Adrenal gland (tissue), 19 donors: ENCODE measurements at places on chromosomes 1 and 21. TPM values are rescaled to one million over a fixed set of nuclear protein-coding genes. Genes with fewer than 3 reads are reported as not detected.

DNA sequence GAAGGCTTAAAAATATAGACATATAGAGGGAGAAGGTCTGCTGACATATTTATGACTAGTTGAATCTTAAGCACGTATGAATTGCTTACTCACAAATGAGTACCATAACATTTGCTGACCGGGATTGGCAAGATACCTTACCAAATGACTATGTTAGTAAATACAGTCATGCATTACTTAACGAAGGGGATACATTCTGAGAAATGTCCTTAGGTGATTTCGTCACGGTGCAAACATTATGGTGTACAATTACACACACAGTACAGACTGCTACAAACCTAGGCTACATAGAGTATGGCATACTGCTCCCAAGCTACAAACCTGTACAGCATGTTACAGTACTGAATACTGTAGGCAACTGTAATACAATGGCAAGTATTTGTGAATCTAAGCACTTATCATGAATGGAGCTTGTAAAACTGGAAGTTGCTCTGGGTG is 19.4 kb upstream of the UBE2U start:
- DNase-seq: no peak

GRCh38 chr1:246338098-246338497 is 169.0 kb downstream of the SMYD3 start:
- DNase-seq: no peak

- no peak for DNase-seq
Observed at GRCh38 chr21:42276076-42276475, 39.1 kb downstream of the TFF3 start.

DNA sequence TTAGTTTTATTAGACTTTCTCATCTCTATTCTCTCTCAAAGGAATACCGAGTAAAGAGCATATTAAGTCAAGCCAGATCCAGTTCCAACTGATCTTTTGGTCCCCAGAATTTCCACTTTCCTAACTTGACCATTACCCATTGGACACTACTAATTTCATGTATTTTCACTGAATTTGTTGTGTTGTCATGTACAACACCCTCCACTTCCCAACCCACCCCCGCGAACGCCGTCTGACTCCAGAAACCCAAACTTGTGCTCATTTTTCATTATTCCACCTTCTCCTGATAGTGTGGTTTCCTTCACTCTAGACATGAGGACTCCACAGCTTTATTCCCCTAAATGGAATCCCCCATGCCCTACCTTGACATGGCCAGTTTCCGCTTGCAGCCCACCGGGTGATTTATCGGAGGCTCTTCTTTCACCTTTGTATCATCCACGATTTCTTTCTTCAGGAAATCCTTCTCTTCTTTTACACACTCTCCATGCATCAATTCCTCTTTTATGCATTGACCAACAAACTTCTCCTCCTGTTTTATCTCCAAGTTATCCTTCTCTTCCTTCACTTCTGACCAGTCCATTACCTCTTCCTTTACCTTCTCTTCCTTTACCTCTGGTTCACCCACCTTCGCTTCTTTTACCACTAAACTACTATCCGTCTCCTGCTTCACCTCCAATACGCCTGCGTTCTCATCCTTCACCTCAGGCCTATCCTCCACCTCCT is 805 bp downstream of the ZNHIT6 start:
- no peak for DNase-seq

The KCND3 gene
- 0.39 TPM for total RNA-seq
